T-helper 1 cell (primary cell): ENCODE measurements at places on chromosomes 3 and 15.

GRCh38 chr15:68769702-68770101 lies 51.0 kb downstream of the ANP32A start:
- no peak for DNase-seq

DNA sequence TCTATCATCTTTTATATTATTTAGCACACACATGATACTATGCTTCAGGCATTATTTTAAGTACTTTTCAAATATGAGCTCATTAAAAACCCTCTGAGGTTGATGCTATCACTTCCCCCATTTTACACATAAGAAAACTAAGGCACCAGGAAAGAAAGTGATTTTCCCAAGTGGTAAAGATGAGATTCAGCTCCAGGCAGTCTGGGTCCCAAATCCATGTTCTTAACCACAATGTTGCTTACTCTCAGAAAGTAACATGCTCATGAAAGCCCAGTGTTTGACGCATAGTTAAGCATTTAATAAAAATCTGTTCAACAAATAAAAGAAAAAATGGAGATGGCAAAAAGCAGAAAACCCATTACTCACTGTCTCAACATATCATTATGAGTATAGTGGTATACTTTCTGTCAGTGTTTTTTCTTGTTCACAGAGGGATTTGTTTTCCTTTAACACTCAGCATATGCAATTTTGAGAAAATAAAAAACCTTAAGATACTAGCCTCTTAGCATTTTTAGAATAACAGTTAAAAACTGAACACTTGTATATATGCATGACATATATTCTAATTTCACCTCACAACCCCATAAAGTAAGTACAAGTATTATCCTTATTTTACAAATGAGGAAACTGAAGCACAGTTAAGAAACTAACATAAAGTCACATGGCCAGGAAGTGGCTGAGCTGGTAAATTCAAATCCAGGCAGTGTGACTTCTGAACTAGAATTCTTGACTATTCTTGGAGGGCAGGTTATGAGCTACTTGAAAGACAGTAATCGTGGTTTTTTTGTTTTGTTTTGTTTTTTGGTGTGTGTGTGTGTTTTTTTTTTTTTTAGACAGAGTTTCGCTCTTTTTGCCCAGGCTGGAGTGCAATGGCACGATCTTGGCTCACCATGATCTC lies 10.4 kb downstream of the PEAK1 start:
- DNase-seq: no peak

DNA sequence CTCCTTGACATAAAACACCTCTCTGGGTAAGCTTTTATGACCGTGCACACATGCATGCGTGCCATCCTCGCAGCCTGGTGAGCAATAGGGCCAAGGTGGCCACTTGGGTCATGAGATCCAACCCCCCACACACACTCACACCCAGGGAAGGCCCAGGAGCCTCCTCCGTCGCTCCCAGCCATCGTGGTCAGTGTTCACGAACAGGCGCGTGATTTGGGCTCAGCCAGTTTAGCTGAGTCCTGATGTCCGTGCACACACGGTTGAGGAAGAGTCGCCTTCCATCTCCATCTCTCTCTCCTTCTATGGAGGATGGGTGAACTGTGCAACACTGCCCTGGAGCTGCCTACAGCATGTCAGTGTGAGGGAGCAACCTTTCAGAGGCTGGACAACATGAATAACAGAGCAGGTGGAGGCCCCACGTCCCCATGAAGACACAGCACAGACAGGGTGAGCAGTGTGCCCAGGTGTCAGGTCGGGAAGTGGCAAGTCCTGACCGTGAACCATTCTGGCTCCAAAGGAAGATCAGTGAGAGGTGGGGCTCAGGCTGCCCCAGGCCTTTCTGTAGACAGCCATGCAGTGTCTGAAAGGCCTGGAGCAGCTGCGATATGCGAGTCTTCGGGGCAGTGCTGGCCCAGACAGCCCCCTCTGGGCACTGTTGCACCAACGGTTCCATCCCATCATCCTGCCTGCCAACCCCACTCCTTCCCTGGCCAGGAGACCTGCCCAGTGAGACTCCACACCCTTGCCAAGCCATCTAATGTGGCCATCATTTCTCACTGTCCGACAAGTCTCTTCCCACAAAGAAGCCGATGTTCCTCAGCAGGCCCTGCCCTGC lies 253.4 kb downstream of the OCA2 start:
- DNase-seq: no peak

- DNase-seq: no peak
Measured at GRCh38 chr3:151113343-151113742, 27.9 kb downstream of the MED12L start.

DNA sequence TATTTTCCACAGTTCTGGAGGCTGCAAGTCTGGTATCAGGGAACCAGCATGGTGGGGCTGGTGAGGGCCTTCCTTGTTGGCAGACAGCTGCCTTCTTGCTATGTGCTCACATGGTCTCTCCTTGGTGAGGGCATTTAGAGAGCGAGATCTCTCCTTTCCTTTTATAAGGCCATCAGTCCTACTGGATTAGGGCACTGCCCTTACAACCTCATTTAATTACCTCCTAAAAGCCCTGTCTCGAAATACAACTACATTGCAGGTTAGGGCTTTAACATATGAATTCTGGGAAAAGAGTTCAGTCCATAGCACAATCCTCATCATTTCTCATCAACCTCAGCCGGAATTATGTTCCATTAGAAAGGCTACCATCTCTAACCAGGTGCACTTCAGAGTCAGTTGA lies 21.9 kb downstream of the ISL2 start:
- DNase-seq: no peak
